IgD-negative memory B cell (primary cell): ENCODE measurements at places on chromosomes 6 and 20. TPM values are rescaled to one million over a fixed set of nuclear protein-coding genes. Genes with fewer than 3 reads are reported as not detected.

Gene MCHR2
- not detected for polyA plus RNA-seq

Gene SLC44A4
- not detected for polyA plus RNA-seq

Gene KIAA1586
- polyA plus RNA-seq = 7.3 TPM

Gene SLC22A2
- polyA plus RNA-seq = not detected

Gene CST2
- not detected for polyA plus RNA-seq

Gene EDN3
- not detected for polyA plus RNA-seq

Gene TFAP2A
- not detected for polyA plus RNA-seq

Gene SLC22A1
- polyA plus RNA-seq = 0.18 TPM

Gene CFAP61
- not detected for polyA plus RNA-seq
